BJ (cell line): ENCODE measurements at places on chromosomes 7 and 10.

GRCh38 chr10:88186335-88186734 is 322.9 kb downstream of the PTEN start:
- no peak for DNase-seq

- peak; percentile 0 for DNase-seq
These were observed 16.0 kb upstream of the GALNTL5 start for GRCh38 chr7:151940048-151940811.

DNA sequence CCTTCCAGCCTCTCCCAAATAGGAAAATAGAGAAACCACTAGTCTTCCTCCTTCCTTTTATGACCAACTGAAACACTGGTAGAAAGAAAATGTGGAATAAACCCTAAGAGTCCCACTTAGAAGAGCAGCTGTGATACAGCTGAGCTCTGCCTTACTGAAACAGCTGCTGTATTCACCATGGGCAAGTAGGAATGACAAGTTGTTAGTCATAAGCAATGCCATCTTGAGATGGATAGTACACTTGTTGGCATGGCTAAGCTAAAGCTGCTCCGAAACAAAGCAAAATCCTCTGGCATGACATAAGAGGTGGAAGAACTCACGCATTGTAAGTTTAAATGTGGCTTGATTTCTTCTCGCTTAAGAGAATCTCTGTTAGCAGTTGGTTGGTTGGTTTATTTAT is 48.3 kb upstream of the TMEM236 start:
- DNase-seq, result no peak

DNA sequence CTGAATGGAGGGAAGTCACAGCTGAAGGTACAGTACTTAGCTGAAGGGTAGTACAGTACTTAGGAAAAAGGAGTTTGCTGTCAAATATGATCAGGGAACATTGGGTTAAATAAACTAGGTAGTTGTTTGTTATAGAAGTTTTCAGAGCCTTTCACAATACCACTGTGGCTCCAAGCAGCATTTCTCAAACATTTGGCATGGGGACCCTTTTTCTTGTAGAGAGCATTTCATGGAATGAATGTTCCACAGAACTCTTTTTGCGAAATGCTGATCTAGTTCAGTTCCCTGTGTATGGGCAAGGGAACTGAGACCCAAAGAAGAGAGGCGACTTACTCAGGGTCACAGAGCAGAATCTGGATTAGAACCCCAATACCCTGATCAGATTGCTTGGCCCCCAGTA is 31.5 kb upstream of the DDX50 start:
- DNase-seq, result no peak

DNA sequence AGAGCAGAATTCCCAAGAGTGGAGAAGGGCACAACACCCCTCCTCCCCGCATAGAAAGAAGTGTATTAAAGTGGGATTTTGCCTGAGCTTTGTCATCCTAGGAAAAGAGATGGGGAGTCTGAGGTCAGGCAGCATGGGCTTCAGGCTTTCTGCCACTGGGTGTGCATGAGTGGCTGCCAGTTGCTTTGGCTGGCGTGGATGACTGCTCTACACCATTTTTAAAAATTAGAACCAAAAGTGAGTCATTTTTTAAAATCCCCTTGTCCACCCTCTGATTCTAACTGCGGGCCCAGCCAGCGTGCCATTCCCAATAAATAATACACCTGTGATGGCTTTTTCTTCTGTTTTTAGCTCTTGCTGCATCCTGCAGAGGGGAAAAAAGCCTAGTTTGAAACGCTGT is 13.4 kb downstream of the SLC29A3 start:
- DNase-seq, result no peak

DNA sequence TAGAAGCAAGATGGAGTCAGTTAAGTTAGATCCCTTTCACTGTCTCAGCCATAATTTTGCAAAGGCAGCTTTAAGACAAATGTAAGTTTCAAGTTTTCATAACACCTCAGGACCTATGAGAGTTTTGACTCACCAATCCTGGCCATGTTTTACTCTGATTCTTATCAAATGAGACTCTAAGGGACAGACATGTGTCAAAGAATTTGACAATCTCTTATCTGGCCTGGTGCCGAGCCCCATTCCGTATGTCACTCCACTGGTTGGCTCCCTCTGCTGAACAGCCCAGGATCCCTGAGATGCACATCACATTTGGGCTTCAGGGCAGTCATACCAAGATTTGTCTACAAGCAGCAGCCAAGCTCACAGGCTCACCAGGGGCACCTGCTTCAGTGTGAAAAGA is 187.6 kb upstream of the STK17A start:
- DNase-seq, result no peak

DNA sequence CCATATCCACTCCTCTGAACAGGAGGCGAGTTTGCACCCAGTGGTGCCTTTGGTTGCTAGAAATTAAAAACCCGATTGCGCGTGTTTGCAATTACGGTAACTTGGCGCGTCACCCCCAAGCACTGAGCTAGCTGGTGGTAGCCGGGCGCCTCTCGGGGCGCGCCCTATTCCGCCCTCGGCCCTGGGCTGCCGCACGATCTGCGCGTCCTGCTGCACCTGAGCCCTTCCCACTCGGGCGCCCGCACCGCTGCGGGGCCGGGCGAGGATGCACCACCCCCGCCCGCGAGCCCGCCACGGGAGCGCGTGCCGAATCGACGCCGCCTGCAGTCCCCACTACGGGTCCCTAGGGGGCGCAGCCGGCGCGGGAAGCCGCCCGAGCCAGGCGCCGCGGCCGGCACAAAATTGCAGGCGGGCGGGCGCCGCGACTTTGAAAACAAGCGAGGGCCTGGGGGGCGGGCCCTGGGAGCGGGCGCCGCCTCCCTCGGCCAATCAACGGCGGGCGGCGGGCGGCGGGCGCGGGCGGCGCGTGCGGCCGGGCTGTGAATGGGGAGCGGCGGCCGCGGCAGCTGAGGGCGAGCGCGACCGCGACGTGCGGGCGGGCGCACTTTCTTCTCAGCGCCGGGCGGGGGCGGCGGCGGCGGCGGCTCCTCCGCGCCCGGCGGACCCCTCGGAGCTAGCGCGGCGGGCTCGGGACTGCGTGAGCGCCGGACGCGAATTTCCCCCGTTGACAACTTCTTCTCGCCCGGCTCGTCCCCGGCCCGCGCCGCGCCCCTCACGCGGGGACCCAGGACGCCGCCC is at the start of gene SDK1:
TSS of gene SDK1 (plus strand) at position 602 of the 798 bp plus-strand sequence. CDS start 335 bp downstream, outside the sequence.
- no peak for DNase-seq

DNA sequence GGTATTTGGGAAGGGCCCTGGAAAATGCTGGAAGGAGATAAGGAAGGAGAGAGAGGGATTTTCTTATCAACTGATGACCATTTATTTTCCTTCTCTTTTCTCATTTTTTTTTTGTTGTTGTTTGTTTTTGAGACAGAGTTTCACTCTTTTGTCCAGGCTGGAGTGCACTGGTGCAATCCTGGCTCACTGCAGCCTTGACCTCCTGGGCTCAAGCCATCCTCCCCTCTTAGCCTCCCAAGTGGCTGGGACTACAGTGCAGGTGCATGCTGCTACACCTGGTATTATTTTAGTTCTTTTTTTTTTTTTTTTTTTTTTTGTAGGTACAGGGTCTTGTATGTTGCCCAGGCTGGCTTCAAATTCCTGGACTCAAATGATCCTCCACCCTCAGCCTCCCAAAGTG is 52.2 kb downstream of the HIP1 start:
- no peak for DNase-seq

DNA sequence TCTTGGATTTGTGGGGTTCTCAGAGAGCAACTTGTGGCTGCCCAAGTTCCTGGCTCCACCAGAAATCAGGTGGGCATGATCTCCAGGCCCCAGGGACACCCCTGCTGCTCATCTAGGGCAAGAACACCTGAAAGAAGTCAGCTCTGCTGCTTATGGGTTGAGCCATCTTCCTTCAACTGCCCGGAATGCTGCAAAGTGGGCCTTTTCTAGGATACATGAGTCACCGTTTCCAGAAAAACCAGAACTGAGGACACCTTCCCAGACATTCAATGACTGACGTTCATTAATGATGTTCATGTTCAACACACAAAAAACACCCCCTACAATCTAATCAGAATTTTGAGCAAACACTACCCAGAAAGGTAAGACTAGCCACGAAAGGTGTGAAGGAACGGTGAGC is 98.0 kb downstream of the MAD1L1 start:
- DNase-seq, result no peak

DNA sequence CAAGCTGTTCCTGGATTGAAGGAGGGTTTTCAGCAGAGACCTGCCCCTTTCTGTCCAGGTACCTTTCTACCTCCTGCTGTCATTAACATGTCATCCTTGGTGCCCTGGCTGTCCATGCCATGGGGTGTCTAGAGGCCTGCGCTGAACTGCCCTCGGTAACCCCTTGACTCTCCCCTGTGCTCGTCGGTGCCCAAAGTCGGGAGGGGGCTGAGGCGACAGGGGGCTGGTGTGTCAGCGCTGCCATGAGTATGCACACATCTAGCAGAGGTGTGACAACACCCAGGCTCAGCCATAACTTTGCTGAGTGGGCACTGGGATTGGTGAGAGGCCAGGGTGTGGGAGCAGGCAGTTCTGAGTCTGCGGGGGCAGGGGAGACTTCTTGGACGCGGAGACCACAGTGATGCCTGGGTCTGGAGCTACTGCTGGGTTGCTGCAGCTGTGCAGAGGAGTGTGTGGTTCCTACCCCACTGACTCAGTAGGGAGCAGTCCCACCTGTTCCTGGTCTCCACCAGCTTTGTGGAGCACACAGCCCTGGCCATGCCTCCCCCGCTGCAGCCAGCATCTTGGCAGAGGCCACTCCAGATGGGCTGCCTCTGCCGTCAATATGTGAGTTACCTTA is 376.2 kb upstream of the SEMA3C start:
- DNase-seq, result no peak
